Suprapubic skin (tissue), 4 donors: ENCODE measurements at places on chromosomes 16 and 17. TPM values are rescaled to one million over a fixed set of nuclear protein-coding genes. Genes with fewer than 3 reads are reported as not detected.

DNA sequence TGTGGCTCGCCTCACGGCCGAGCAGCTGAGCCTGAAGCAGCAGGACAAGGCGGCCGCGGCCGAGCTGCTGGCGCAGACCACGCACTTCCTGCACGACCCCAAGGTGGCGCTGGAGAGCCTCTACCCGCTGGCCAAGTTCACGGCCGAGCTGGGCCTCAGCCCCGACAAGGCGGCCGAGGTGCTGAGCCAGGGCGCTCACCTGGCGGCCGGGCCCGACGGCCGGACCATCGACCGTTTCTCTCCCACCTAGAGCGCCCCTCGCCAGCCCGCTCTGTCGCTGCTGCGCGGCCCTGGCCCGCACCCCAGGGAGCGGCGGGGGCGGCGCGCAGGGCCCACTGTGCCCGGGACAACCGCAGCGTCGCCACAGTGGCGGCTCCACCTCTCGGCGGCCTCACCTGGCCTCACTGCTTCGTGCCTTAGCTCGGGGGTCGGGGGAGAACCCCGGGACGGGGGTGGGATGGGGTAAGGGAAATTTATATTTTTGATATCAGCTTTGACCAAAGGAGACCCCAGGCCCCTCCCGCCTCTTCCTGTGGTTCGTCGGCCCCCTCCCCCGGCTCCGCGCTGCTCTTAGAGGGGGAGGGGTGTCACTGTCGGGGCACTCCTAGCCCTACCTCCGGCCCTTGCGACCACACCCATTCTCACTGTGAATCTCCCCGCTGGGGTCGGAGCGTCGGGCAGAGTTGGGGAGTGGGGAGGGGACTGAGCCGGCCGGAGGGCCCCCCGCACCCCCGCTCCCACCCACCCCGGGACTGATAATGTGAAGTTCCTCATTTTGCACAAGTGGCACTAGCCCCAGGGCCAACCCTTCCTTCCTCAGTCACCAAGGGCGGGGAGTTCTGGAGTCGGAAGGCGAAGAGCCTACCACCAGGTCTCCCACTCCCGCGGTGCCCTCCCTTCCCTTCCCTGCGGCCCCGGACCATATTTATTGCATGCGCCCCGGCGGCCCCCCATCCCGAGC is 4.0 kb downstream of the HIC1 start:
- DNase-seq = no peak

ACSM2A gene
- not detected for total RNA-seq

DNA sequence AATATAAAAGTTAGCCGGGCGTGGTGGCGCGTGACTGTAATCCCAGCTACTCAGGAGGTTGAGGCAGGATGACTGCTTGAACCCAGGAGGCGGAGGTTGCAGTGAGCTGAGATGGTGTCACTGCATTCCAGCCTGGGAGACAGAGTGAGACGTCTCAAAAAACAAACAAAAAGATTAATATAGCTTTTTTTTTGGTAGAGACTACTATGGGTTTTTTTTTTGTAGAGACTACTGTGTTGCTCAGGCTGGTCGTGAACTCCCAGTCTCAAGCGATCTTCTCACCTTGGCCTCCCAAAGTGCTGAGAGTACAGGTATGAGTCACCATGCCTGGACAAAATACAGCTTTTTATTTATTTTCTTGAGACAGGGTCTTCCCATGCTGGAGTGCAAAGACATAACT is 20.2 kb downstream of the ZNRF1 start:
- DNase-seq = no peak

DNA sequence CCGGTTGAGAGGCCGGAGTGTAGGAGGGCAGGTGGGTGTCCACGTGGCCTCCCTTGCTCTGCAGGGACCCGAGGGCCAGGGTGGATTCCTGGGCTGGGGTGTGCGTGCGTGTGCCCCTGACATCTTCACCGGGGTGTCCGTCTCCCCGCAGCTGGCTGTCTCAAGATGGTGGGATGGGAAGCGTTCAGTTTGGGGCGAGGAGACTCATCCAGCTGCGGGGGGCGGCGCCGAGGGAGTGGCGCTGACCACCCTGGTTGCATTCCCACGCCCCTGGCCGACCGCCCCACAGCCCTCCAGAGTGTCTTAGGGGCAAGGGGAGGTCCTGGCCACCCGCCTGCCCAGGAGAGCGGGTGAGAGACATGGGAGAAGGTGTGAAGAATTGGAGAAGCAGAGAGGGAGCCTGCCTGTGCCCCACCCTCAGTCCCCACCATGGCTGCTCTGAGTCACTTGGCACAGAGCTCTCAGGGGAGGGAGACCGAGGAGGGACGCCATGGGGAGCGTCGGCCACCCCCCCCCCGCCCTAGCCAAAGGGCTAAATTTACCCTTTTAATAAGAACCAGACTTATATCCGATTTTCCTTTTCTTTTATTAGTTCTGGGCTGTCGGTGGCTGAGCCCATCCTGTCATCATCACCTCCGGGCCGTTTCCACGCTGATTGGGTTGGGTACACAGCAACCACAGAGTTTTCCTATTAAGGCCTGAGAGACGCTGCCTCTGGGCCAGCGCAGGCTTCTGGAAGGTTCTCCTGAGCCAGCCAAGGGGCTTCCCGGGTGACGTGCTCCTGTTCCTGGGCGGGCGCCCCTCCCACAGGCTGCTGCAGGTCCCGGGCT is 22.0 kb downstream of the BAHCC1 start:
- no peak for DNase-seq

GRCh38 chr16:22664132-22664531 is 149.8 kb upstream of the HS3ST2 start:
- DNase-seq = no peak

SLC22A31 gene
- 0.72 TPM for total RNA-seq
